RWPE1 (cell line): ENCODE measurements at places on chromosomes 2 and 18.

DNA sequence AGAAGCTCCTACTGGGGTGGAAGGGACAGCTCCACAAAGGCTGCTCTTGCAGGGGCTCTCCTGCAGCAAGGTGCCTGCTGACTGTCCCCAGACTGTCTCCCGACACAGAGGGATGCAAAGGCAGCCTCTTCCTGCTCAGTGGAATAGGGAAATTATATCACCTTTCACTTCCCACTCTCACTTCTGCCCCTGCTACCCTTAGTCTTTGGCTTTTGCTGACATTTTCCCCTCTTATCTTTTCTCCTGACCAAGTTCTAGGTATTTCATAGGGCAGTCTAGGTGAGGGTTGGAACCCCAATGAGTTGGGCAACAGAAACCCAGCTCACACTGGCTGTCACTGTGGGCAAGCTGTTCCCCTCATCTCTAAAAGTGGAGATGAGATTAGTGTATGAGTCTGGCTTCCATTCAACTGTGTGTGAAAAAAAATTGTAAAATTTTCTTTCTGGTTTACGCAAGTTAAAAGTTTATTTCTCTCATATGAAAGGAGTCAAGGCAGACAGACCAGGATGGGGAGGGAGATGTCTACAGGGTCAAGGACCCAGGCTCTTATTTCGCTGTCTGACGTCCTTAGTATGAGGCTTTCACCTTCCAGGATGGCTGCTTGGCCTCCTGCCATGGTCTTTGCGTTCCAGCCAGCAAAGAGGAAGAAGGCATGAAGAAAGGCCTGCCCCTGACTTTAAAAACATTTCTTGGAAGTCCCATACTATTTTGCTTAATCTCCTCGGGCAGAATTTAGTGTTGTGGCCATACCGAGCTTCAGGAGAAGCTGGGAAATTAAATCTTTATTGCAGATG, 7.5 kb upstream of the MOCOS start:
- DNase-seq: no peak

GRCh38 chr18:11498821-11499220, 110.6 kb upstream of the SLC35G4 start:
- DNase-seq: no peak

GRCh38 chr2:86216575-86217555, 17.6 kb downstream of the MRPL35 start:
- DNase-seq: no peak

GRCh38 chr2:88574445-88574844, 52.8 kb downstream of the EIF2AK3 start:
- DNase-seq: no peak

DNA sequence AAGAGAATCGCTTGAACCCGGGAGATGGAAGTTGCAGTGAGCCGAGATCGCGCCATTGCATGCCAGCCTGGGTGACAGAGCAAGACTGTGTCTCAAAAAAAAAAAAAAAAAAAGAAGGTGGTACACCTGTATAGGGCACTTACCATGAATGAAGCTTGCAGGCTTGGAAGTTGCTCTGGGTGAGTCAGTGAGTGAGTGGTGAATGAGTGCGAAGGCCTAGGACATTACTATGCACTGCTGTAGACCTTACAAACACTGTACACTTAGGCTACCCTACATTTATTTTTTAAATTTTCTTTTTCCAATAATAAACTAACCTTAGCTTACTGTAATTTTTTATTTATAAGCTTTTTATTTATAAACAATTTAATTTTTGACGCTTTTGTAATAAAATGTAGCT, 78.4 kb upstream of the ATG16L1 start:
- DNase-seq: no peak

DNA sequence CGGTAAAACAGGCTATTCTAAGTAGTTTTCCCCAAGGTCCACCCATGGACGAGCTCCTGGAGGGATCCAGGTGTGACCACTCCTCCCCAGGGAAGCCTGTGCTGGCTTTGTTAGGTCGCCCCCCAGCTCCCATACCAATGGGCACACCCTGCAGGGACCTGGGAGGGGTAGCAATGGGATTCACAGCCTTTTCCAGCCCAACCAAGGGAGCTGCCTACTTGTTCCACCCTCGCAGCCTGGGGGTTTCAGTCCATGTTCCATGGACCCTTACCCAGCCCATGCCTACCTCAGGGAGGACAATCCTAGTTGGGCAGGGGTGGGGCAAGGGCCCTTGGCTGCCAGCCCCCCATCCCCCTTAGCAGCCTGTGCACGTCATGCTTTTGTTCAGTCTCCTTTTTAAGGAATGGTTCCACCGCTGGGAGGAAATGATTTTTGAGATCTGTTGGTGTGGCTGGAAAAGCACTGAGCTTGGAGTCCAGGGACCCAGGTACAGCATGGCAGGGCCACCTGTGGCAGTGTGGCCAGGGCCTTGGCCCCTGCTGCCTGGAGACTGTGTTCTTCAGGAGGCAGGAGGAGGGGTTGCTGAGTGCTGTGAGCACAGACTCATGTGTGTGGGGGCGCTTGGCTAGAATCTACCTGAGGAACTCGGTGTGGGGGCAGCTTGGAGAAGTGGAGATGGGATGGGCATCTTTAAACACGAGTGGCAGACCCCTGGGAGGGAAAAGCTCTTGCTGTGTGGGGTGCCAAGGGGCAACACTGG, 166.8 kb downstream of the TWIST2 start:
- DNase-seq: no peak

DNA sequence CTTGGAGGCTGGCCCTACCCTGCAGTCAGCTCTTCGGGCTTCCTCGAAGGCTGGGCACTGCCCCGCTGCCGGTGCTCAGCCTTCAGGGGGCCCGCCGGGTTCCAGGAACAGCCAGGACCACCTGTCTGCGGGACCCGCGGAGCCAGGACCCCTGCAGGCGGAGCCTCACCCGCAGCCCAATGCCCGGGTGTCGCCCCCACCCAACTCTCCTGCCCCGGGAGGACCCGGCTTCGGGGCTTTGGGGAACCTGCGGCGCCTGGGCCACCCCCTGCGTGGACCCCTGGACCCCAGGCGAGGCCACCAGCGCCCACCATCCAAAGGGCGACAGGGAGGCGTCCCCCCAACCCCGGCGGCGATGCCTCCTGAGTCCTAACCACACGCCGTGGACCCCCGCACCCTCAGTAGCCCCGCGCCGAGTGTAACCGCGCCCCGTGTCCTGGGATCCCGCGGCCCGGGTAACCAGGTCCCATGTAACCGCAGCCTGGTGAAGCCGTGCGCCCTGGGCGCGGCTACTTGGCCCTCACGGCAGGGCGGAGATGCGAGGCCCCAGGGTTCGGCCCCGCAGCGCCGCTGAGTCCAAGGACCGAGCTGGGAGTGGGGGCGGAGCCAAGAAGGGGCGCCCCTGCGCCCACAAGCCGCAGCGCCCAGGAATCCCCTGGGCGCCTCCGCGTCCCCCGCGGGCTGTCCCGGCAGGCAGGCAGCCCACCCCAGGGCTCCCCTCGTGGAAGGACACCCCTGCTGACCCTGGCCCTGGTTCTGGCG, 11.0 kb upstream of the UBE2F start:
- DNase-seq: no peak

GRCh38 chr18:43420950-43421349, 143.7 kb upstream of the SYT4 start:
- no peak for DNase-seq

GRCh38 chr18:7436166-7436565, 130.9 kb upstream of the PTPRM start:
- DNase-seq: no peak

DNA sequence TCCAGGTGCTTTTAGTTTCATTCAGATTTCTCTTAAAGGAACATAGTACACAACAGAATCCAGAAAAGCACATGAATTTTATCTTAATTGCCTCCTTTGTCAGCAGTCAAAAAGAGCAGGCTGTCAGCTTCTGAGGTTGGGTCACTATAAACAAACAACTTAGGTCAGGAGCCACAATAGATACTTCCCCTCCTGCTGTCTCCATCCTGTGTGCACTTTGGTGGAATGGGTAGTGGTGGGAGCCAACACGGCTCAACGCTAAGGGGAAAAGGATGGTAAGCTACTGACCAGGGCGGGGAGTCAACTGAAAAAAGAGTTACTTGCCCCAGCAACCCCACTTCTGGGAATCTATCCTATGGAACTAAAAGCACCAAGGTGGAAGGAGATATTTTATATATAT, 121.9 kb downstream of the PAX3 start:
- no peak for DNase-seq

DNA sequence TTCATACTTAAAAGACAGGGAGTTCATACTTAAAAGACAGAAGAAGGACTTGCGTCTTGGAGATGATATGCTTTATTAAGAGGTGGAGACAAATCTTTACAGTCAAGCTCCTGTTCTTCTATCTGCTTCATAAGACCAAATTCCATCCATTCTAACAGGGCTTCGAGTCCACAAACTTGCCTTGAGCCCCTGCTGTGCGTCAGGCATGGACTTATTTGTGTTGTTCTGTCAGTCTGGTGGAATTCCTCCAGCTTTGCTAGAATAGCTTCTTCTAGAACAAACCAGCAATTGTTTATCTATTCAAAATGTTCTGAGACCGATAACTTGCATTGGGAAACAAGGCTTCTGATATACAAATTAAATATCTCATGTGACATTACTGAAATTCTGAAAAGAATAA, 73.9 kb upstream of the SOX11 start:
- DNase-seq: no peak

GRCh38 chr2:1010415-1010930, 59.8 kb downstream of the SNTG2 start:
- no peak for DNase-seq

GRCh38 chr18:3806656-3807055, 356.7 kb downstream of the TGIF1 start:
- no peak for DNase-seq

DNA sequence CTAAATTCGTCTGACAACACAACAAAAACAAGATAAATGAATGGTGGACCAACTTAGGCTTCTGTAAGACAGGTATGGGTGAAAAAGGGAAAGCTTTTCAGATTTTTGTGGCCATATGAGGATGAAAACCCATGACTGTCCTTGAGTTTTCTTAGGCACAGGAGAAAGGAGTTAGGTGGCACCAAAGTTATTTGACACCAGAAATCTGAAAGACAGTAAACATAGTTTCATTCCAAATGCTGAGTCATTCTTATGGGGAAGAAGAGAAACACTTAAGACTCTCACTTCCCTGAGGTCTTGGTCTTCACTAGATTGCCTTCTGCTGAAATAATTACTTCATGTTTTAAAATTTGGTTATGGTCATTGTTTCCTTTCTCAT, 5.2 kb upstream of the GPD2 start:
- DNase-seq: no peak

DNA sequence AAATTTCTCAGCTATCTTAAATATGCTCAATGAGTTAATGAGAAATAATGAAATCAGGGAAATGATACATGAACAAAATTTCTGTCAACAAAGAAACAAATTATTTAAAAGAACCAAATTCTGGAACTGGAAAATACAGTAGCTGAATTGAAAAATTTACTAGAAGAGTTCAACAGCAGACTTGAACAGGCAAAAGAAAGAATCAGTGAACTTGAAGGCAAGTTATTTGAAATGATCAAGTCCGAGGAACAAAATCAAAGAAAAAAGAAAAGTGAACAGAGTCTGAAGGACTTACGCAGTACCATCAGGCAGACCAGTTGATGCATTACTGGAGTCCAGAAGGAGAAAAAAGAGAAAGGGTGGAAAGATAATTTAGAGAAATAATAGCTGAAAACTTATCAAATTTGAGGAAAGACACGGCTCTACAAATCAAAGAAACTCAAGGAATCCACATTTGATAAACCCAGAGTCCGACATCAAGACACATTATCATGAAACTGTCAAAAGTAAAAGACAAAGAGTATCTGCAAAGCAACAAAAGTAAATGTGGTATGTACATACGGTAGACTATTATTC, 83.6 kb downstream of the CCDC138 start:
- DNase-seq: no peak

DNA sequence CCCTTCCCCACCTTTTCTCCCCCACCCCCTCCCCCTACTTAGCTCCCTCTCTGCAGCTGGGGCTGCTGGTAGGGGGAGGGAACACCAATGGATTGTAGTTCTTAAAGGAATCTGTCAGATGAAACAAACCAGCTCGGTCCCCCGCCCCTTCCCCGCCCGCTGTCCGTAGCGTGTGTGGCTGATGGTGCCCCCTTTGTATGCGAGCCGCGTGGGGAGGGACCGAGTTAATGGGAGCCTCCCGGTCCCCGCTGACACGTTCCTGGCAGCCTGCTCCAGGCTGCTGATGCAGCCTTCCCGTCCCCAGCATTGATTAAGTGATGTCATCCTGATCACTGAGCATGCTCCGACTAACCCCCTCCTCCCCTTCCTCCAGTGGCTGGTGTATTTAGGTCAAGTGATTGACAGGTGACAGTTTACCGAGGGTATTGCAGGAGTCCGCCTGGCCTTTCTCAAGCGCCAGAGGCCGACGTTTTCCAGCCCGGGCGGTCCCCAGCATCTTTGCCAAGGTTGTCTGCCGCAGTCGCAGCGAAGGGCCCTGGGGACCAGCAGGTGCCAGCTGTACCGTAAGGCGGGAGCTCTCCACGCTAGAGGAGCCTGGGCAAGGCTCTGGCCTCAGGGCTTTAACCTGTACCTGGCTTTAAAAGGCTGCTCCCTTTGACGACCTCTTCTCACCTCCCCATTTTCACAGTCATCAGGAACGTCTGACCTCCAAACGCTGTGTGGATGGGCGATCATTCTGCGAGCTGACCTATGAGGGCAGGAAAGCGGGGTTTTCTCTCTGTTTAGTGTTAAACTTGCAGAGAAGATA, 1.8 kb downstream of the KIF5C start:
- peak; percentile 4 for DNase-seq

DNA sequence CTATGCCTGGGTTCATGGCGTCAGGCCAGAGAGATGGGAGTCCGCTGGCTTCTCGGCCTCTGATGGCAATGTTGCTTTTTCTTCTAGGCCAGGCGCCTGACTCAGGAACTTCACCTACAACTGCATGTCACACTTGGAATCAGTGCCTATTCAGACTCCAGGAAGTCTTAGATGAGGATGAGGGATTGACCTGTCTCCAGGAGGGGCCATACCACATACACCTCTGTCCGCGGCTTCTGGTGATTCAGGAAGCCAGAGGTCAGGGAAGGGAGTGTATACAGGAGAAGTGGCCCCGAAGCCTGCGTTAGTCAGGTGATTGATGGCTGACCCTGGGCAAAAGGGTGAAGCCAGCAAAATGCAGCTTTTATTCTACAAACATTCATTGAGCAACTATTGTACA, 109.1 kb upstream of the RMDN2 start:
- no peak for DNase-seq

GRCh38 chr2:73640946-73641766, 1.1 kb downstream of the NAT8 start:
- no peak for DNase-seq

GRCh38 chr2:230758566-230759480, 46.2 kb downstream of the CAB39 start:
- DNase-seq: no peak
